ENCODE measurements at places on chromosomes 1 and 21.

DNA sequence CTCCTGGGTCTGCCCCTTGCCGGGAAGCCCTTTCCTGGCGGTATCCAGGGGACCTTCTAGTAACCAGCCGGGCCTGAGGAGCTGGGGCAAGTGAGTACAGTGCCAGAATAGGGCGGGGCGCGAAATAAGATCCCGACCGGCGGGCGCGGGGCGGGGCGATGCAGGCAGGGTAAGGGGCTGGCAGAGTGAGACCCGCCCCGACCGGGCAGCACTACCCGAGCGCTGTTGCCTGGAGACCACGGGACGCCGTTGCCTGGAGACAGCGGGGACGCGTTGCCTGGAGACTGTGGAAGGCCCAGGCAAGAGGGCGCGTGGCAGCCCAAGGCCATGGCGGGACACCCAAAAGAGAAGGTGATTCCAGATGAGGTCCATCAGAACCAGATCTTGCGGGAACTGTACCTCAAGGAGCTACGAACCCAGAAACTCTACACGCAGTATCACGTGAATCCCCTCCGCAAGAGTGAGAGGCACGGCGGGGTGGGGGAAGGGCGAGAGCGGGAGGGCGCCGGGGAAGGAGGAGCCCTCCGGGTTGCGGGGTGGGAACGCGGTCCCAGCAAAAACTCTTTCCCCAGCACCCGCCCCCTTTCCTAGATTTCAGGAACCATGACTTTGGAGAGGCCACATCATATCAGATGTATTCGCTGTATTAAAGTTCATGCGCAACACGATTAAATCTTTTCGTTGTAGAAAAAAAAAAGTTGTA lies 24.3 kb downstream of the EBNA1BP2 start:
- DNase-seq = peak; percentile 84

DNA sequence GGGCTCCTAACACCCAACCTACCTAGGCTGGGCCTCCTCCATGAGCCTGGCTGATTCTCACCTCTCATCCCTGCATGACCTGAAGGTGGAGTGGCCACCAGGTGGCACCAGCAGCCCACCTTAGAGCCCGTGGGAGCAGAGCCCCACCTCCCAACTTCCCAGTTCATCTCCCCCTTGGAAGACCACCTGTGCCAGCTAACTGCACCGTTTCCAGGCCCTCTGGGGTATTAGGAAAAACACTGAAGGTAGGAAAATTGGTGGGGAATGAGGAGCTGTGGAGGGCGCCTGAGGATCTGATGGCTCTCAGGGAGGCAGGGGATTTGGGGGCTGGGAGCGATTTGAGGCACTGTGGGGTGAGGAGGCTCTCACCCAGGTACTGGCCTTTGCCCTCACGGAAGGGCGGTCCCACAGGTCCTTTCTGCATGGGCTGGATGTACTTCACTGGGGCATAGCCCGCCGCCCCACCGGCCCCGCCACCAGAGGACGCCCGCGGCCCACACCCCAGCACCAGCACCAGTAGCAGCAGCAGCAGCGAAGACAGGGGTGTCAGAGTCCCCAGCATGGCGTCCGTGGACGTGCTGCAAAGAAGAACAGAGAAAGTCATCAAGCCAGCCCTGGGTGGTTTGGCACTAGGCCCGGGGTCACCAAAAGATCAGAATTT lies 11.1 kb downstream of the ADPRS start:
- peak; percentile 83 for DNase-seq

DNA sequence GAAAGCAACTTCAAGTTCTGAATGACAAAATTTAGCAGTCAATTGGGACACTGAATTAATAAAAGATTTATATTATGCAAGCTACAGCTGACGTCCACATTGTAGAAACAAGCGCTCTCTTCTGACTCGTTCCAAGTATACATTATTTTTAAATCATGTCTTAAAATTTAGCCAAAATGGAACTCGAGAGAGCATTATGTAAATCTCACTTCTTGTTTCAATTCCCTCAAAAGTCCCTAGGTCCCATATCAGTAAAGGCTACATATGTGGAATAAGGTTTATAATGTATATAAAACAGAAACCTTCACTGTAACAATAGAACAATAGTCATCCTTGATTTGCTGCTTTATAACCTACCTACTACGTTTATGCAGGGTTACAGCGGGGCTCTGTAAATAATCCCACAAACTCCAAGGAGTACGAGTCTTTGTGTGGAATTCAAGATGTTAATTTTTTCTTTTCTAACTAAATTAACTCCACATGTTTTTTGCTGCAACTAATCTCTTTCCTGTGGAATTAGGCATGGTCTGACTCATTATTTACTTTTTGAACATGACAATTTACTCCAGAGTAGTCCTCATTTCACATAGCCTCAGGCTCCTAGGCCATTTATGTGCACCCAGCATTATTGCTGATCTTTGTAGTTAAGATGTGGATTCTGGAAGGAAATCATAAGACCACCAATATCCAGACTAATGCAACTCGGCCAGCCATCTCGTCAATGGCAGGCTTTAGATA lies 785.1 kb downstream of the LTN1 start:
- peak; percentile 76 for DNase-seq

DNA sequence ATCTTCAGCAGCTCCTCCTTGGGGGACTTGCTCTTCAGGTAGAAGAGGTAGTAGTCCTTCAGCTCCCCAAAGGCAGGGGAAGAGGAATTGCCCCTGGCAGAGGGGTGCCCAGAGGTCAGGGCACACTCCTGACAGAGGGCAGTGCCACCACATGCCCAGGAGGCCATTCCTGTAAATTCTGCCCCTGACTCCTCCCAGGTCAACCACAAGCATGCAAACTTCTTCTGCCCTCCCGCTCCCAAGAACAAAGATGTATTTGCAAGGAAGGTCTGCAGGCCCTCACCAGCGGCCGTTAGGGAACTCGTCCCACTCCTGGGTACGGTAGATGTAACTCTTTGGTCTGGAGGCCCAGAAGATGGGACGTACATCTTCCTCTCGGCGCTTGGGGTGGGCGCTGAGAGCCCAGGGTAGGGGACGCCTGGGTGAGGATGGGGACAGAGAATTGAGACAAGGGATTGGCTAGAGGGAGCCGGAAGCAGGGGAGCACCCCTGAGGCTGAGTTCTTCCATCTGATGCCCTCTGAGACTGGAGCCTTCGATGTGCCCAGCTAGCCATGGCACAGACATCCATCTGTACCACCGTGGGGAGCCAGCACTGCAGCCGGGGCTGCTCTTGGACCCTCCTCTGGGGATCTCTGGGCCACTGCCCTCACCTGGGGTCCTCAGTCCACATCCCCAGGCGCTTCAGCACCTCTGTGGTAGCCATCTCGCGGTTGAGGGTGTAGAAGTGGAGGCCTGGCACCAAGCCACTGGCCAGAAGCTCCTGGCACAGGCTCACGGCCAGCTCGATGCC lies 11.1 kb downstream of the MTHFR start:
- DNase-seq = no peak

GRCh38 chr1:35452106-35452774 lies 105.0 kb downstream of the KIAA0319L start:
- DNase-seq = peak; percentile 32

DNA sequence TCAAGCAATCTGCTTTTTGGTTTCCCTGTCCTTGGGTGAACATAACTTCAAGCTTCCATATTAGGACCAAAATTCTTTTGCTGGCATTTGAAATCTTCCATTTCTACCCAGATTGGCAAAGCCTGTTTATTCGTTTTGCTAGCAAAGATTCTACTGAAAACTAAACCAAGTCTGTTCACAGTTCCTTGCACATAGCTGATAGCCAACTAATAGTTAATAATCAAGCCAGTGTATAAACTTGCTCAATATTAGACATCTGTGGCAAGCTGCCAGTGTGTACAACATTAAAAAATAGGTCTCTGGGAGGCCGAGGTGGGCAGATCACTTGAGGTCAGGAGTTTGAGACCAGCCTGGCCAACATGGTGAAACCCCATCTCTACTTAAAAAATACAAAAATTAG lies 6.3 kb downstream of the APP start:
- DNase-seq = no peak

- DNase-seq = no peak
Observed at GRCh38 chr1:53188099-53188498, 8.5 kb upstream of the CPT2 start.

DNA sequence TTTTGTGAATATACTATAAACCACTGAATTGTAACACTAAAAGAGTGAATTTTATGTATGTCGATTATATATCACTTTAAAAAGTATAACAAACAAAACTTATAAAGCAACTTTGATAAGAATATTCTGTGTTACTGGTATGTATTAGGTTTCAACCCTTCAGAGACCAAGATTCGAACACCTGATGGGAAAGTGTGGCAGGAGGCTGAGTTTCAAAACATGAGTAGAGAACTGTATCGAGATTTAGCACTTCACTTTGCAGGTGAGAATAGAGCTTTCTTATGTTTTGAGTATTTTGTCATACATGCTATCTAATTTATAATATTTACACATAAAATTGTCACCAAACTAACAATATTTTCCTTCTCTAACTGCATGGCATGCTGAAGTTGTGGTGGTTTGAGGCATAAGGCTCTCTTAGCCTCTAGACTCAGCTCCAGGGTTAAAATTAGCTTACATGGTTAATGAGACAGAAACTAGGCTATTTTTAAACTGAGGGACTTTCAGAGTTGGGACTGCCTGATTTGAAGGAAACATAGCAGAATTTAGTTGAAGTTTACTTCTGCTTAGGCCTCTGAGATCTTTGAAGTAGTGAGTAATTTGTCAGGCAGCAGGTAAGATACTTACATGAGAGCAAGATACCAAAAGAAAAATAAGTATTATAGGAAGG lies 48.6 kb downstream of the CEP350 start:
- DNase-seq = no peak

DNA sequence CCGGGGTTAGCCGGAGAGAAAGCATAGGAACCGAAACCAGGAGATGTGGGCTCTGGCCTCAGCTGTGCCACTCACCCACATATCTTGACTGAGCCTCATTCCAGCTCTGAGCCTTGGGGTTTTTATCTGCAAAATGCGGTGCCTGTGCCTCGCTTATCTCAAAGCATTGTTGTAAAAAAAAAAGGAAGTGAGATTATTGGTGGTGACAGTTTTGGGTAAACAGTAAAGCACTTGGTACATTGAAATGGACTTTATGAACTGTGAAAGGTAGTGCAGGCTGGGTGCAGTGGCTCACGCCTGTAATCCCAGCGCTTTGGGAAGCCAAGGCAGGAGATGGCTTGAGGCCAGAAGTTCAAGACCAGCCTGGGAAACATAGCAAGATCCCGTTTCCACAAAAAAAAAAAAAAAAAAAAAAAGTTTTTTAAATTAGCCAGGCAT lies 3.8 kb downstream of the PTAFR start:
- DNase-seq = no peak

DNA sequence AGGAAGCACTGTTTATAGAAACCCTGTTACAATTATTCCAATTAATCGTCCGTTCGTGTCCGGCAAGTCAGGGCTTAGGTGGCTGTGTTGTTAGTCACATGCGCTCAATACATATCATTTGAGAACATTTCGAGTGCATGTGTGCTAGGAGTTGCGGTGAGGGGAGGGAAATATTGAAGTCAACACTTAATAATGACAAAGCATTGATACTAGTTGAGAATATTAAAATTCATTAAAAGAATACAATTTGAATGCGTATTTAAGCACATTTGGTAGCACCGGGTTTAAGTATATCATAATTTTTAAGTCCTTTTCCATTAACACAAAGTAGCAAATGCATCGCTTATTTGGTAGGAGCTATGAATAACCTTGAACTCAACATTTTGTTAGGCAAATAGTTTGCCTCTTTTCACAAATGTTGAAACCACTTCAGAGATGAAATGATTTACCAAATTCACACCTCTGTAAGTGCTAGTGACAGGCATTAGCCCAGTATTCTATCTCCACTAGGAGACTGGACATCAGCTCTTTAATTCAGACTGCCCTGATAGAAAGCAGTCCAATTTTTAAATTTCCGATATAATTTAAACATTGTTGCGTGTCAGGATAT lies 1.1 kb upstream of the SERBP1 start:
- DNase-seq = no peak

GRCh38 chr1:119929643-119930315 lies 33.5 kb upstream of the ADAM30 start:
- no peak for DNase-seq

- DNase-seq = no peak
Observed at GRCh38 chr1:195754874-195755273, 853.4 kb downstream of the KCNT2 start.

- DNase-seq = no peak
Observed at GRCh38 chr1:198047913-198048312, 108.9 kb upstream of the NEK7 start.

DNA sequence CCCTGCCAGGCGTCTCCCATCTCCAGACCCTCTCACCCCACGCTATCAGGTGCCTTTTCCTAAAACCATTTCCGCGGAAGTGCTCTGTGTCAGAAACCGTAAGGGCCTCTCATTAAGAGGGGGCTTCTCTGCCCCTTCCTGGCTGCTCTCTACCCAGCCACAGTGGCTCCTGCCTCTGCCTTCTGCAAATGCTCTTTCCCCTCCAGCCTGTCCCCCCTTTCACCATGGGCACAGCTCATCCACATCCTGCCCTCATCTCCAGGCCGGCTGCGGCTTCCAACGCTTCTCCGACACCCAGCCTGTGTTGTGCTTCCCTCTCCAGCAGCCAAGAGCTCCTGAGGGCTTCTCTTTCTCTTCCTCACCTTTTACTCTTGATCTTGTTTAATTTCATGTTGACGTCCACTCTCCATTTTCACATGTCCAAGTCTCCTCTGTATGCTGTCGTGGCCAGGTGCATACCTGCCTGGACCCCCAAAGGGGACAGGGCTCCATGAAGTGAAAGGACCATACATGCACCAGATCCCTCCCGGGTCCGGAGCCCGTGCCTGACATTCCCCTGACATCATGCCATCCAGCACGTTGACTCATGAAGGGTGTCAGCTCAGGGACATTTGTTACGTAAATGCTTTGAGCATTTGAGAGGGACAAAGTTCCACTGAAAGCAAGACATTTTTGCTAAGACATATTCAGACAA lies 306.5 kb downstream of the AJAP1 start:
- DNase-seq = no peak

- DNase-seq = peak; percentile 69
Observed at GRCh38 chr1:110765640-110766335, 91.0 kb upstream of the KCNA3 start.

Measured in AG20443 (cell line).